ENCODE measurements at places on chromosomes 13 and 19.

GRCh38 chr13:46521921-46522747, 30.8 kb upstream of the LRCH1 start:
- DNase-seq: no peak

DNA sequence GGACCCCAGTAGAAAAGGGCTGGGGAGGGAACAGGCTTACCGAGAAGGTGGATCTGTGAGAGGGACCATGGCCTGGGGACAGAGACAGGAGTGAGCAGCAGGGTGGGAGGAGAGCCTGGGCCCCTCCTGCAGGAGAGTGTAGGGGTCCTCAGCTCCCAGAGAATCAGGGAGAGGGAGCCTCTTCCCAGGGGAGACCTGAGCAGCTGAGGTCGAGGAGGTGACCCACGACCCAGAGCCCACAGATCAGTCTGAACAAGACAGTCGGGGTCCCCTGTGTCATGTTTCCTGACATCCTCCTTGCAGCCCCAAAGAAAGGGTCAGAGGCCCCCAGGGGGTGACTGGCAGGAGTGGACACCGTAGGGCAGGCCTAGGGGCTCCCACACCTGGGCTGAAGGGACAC, 6.7 kb downstream of the CEACAM4 start:
- DNase-seq: no peak

GRCh38 chr13:70191034-70191433, 82.8 kb upstream of the KLHL1 start:
- no peak for DNase-seq

DNA sequence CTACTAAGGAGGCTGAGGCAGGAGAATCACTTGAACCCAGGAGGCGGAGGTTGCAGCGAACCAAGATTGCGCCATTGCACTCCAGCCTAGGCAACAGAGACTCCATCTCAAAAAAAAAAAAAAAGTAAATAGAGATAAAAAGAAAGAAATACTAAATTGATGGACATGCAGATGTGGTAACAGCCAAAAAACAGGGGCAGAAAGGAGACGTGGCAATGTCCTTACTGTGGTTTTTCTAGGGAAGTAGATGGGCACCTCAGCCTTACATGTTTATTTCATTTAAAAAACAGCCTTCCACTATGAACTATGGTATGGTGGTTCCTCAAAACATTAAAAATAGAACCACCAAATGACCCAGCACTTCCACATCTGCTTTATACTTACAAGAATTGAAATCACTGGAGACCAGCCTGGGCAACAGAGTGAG, 6.5 kb upstream of the EIF3G start:
- DNase-seq: no peak

GRCh38 chr19:13090511-13091231, 12.0 kb downstream of the LYL1 start:
- no peak for DNase-seq

DNA sequence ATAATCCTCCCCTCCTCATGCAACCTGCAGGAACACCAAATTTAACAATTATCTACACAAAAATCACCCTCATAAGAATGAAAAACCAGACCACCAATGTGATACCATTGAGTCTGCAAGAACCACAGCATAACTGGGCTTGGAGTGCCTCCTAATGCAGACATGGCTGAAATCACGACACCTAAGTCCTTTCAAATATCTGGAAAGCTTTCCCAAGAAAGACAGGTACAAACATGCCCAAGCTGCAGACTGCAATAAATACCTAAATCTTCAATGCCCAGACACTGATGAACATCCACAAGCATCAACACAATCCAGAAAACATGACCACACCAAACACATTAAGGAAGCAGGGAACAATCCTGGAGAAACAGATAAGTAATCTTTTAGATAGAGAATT, 417.1 kb downstream of the LMO7 start:
- DNase-seq: no peak

DNA sequence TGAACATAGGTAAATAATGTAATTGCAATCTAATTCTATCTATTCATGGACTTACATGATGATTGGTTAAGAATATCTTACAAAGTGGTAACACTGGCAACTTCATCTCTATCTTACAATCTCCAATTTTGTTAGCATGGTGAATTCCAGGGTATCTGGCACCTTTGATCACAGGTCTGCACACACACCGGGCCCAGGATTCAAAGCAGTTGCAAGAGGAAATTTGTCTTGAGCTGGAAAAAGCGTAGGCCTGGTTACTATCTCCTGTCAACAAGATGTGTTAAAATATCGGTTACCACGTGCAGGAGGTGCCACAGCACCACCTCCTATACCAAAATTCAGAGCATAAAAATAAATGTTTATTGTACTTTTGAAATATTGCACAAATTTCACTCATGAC, 2428.4 kb downstream of the PCDH9 start:
- DNase-seq: no peak

DNA sequence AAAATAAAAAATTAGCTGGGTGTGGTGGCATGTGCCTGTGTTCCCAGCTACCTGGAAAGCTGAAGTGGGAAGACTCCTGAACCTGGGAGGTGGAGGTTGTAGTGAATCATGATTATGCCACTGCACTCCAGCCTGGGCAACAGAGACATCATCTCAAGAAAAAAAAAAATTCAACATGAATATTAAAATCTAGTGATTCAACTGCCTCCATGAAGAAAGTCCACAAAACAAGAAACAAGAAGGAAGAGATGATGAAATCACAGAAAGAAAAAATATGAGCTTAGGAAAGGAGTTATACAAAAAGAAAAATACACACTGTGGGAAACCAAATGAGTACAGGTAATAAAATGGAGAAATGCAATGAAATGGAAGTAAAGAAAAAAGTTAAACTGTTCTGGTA, 99.6 kb upstream of the SIAH3 start:
- no peak for DNase-seq

DNA sequence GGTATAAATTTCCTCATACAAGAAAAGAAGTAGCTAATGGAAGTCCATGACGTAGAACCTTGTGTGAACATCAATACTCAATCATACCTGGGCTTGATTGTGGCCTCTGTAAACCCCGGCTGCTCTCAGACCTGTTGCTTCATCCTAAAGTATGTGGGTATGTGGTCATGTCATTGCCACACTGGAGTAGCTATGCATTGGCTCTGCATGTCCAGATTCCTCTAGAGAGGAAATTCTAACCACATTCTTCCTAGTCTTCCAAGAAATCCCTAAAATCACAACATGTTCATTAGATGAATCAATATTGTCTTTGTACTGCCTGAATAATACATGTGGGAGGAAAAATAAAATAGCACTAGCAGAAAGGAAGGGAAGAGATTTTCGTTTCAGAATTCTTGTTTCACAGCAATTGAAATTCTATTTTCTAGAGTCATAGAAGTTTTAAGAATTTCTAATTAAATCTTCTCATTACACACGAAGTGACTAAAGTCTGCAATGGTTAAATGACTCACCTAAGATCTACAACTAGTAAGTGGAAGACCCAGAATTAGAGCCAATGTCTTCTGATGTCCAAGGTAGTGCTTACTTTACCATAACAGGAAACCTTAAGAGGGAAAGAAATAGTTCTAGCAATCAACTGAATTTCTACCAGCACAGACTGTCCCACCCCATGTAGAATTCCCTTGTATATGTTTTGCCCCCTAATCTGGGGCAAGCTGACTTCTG, 28.0 kb downstream of the RXFP2 start:
- no peak for DNase-seq

- no peak for DNase-seq
Observed at GRCh38 chr19:10421240-10422045, 1.1 kb downstream of the PDE4A start.

DNA sequence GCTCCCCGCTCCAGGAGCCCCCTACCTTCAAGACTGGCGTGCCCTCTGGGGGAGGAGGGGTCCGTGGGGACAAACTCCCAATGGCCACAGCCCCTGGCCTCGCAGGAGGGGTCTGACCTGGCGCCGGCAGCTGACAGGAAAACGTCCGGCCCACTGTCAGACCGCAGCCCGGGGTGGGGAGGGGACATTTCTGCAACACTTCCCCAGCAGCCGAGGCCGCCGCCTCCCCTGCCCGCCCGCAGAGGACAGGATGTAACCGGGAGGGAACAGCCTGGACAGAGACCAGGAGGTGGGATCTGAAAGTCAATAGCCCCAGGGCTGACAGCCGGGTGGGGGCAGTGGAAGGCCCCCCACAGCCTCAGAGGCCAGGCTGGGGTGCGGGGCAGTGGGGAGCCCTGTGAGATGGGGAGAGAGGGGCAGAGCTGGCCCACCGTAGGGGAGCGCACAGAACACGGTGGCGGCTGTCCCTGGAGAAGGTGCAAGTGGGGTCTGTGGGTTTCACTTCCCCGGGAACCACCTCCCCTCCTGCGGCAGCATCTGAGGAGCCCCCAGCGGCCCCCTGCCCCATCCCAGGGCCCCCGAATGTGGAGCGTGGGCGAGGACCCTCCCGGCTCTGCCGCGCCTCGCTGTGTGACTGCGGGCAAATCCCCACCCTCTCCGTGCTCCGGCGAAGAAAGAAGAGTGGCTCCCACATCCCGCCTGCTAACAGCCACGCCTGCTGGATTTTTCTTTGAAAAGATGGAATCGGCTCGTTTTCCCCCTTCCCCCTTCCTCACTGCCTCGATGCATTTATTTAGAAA, at the start of gene PEAK3:
Gene PEAK3, minus strand, starts transcription at position 114 of the 800 bp plus-strand sequence. CDS start 1,244 bp downstream, outside the sequence.
- DNase-seq: peak; percentile 81

DNA sequence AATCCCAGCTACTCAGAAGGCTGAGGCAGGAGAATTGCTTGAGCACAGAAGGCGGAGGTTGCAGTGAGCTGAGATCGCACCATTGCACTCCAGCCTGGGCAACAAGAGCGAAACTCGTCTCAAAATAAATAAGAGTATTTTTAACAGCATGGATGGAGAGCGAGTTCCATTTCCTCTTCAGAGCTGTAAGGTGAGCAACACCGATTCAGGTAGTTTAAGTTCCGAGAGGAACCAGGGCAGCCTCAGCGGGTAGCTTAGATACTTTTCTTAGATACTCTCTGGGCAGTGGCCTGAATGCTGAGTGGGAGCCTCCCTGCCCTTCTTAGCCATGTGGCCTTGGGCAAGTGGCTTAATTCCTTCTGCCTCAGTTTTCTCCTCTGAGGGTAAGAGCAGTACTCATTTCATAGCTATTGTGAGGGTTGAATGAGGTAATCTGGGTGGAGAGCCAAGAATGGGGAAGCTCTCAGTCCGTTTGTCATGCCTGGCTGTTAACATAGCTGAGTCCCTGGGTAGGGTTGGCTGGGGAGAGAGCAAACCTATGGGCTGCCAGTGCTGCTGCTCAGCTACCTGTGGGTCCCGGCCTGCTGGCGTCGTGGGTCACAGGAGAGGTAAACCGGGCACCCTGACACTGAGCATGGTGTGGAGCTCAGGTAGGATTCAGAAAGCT, 4.1 kb downstream of the ATP11A start:
- no peak for DNase-seq

GRCh38 chr19:11203194-11204075, 6.1 kb upstream of the KANK2 start:
- DNase-seq: peak; percentile 81

GRCh38 chr19:35931874-35932202, 4.3 kb upstream of the LRFN3 start:
- DNase-seq: no peak

DNA sequence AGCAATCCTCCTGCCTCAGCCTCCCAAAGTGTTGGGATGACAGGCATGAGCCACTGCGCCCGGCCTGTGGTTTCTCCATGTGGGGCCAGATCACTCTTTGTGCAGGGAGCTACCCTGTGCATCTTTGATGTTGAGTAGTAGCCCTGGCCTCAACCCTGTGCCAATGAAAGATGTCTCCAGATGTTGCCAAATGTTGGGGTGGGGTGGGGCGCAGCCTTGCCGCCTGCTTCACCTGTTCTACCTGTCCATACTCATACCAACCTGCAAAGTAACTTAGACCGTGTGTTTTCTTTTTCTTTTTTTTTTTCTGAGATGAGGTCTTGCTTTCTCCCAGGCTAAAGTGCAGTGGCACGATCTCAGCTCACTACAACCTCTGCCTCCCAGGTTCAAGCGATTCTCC, 20.9 kb downstream of the IER2 start:
- DNase-seq: no peak

DNA sequence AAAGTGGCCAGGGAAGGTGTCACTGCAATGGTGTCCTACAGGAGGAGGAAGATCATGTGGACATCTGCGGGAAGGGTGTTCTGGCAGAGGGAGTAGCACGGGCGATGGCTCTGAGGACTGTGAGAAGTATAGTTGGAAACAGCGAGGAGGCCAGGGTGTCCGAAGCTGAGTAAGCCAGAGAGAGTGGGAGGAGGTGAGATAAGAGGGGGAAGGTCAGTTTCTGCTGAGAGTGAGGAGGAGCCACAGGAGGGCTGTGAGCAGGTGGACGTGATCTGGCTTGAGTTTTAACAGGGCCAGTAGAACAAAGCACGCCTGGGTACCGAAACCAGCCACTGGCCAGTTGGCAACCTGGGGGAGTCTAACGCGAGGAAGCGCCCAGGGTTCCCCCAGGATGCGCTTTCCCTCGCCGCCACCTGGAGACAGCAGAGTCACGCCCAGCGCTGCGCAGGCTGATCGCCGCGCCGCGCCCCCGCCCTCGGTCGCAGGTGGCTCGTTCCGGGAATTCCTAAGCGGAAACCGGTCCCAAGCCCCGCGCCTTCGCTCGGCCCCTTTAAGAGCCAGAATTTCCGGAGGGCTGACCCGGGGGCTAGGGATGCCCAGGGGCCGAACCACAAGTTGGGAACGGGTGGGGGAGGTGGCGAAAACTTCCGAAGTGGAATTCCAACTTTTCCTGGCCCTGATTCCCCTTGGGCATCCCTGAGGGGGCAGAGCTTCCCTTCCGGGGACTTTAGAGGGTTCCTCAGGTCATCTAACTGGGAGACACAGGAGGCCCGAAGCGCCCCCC, 1.1 kb upstream of the LSR start:
- no peak for DNase-seq

DNA sequence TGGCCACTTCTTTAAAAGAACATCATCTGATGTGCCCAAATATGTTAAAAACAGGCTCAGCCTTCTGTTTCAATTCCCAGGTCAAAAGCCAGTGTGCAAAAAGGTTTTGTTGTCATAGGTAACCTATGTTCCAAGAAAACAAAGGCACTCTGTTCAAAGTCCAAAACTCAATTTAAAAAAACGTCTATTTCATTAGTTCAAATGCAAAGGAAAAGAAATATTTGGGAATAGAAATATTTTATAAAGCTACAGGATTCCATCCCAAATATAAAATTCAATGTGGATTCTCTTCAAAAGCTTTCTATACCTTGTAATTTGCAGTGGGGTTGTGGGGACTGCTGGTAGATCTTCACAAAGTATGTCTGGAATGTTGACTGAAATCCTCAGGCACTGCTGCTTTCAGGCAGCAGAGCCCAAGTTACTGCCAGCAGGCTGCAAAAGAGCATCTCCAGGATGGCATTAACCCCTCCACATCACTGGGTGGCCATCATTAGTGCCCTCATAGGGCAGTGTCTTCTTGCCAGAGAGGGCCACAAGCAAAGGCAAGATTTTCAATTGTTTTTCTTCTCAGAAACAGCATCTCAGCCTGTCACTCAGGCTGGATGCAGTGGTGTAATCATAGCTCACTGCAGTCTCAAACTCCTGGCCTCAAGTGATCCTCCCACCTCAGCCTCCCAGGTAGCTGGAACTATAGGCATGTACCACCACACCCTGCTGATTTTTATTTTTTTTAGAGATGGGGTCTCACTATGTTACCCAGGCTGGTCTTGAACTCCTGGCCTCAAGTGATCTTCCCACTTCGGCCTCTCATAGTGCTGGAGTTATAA, 22.8 kb upstream of the STK24 start:
- no peak for DNase-seq

- no peak for DNase-seq
Observed at GRCh38 chr19:17951990-17952976, 14.6 kb upstream of the KCNN1 start.

GRCh38 chr19:56125806-56126590, 4.9 kb upstream of the ZNF787 start:
- no peak for DNase-seq
